ENCODE measurements at places on chromosomes 3 and 15.

GRCh38 chr15:47502041-47502440 lies 215.3 kb upstream of the SEMA6D start:
- DNase-seq = no peak

- no peak for DNase-seq
Measured at GRCh38 chr3:88542916-88543315, 393.2 kb downstream of the C3orf38 start.

GRCh38 chr15:85889956-85890619 lies 95.4 kb upstream of the KLHL25 start:
- no peak for DNase-seq

DNA sequence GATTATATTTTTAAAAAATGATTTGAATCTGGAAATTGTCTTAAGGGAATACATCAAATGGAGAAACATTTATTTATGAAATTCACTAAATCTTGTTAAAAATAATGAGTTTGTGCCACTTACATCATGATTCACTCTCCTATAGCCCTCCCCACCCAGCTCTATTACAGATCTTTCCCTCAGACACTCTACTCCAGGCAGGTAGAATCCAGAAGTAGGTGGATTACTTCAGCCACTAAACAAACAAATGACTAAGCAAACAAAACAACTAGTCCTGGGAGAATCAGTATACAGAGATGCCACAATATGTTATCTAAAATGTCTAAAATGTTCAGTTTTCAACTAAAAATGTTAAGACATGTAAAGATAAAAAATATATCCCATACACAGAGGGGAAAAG lies 608.1 kb upstream of the UBE2E2 start:
- DNase-seq = no peak

All from activated effector memory CD4-positive, alpha-beta T cell treated with Interleukin-2 at 50 U/mL for 16 hours (primary cell).